Activated CD4-positive, alpha-beta T cell treated with anti-CD3 and anti-CD28 coated beads, Interleukin-2, amount 50 U/mL, for 24 hours (primary cell): ENCODE measurements at places on chromosomes 7 and 10.

DNA sequence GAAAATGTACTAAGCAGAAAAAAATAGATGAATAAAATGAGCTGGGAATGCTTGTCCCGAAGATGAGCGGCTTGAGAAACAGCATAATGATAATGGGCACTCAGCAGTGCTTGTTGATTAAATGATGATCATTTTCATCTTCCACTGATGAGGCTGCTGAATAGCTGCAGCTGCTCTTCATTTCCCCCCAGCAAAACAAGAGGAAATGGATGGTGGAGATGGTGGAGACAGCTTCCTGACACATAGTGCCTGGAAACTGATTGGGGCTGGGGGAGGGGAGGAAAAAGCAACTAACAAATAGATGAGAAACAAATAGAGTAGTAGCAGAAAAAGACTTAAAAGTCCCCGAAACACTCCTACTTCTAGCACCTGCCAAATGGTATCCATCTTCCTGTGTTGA, 41.4 kb downstream of the MRC1 start:
- DNase-seq, result no peak

DNA sequence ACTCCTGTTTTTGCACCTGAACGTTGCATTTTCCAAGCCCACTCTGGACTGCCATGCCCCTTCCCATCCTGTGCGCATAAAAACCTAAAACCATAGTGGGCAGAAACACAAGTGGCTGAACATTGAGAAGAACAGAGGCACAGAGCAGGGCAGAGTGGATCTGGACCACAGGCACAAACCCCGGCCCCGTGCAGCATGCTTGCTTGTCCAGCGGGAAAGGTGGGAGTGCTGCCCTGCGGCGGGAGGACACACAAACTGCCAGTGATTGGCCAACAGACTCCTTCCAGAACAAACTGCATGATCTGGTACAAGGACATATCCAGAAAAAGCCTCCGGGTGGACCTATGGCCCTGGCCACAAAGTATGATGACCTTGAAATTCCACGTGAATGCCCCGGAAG, 42.5 kb upstream of the ADARB2 start:
- DNase-seq, result no peak

- DNase-seq, result no peak
Measured at GRCh38 chr7:1503390-1503789, 799 bp downstream of the INTS1 start.

- DNase-seq, result no peak
Measured at GRCh38 chr7:1650363-1651030, 19.6 kb upstream of the ELFN1 start.

DNA sequence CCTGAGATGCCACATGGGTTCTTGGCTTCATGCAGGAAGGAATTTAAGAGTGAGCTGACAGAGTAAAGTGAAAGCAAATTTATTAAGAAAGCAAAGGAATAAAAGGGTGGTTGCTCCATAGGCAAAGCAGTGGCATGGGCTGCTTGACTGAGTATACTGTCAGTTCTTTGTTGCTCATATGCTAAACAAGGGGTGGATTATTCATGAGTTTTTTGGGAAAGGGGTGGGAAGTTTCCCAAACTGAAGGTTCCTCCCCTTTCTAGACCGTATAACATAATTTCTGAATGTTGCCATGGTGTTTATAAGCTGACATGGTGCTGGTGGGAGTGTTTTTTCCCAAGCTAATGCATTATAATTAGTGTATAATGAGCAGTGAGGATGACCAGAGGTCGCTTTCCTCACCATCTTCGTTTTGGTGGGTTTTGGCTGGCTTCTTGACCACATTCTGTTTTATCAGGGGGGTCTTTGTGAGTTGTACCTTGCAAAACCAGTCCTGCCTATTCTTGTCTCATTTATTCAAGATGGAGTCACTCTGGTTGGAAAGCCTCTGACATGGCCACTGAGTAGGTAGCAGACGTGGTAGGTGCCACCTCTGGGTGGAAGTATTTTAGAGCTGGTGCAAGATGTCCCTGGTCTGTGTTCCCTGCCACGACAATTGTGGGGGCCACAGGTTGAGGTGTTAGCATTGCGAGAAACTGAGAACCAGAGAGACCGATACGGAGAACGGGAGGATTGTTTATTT, 107.5 kb upstream of the SDK1 start:
- DNase-seq, result no peak

- DNase-seq, result no peak
Measured at GRCh38 chr7:105618016-105618296, 36.7 kb upstream of the EFCAB10 start.

DNA sequence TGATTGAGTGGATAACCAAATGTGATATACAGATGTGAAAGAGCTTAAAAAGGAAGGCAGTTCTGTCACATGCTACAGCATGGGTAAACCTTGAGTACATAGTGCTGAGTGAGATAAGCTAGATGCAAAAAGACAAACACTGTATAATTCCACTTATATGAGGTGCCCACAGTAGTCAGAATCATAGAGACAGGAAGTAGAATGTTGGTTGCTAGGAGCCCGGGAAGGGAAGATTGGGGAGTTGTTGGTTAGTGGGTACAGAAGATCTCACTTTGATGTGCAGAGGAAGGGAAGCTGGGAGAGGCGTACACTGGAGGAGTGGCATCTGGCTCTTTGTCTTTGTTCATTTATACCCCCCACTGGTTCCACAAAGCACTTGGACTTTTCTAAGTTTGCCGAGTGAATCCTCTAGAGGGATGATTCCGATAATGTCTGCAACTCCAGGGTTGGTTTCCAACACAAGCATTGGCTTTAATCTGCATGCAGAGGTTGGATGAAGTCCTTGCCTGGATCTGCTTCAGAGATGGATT, 39.5 kb downstream of the TSPAN14 start:
- no peak for DNase-seq

DNA sequence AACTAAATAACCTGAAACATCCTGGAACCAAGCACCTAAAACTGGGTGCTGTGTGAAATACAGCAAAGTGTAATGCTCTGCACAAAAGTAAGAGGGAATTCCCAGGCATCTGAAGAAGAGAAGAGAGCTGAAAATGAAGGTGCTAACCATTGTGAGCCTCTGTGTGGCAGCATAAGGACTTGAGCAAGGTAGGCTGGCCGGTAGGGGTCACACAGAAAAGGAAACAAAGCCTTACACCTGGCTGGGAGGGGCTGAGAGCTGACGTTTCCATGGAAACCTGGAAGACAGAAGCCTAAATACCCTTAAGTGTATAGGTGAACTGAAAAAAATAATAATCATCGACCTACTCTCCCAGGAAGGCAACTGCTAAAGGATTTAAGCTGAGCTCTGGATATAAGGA, 48.6 kb downstream of the CUL1 start:
- DNase-seq, result no peak

- no peak for DNase-seq
Measured at GRCh38 chr7:106736508-106737201, 75.7 kb upstream of the CCDC71L start.

- no peak for DNase-seq
Measured at GRCh38 chr10:84198206-84198915, 4.0 kb downstream of the CDHR1 start.
